Suprapubic skin (tissue), 4 donors: ENCODE measurements at places on chromosomes 4 and X. TPM values are rescaled to one million over a fixed set of nuclear protein-coding genes. Genes with fewer than 3 reads are reported as not detected.
A peak's percentile ranks its signal among the peaks of the same experiment; 100 is the strongest.

The REPS2 gene
- 10.9 TPM for total RNA-seq

The HGFAC gene
- total RNA-seq, result not detected

The ITM2A gene
- 29.1 TPM for total RNA-seq

The INTU gene
- total RNA-seq, result 11.7 TPM

The NEIL3 gene
- total RNA-seq, result 1.8 TPM

The NLGN3 gene
- total RNA-seq, result 0.64 TPM

GRCh38 chrX:107753187-107753586, 22.4 kb downstream of the TSC22D3 start:
- H3K27me3 ChIP-seq, result no peaks in the 10 kb centered on the region
- no peak overlapping the region for H3K4me3 ChIP-seq
- H3K27ac ChIP-seq, result no peak overlapping the region
- no peak for DNase-seq
- H3K4me1 ChIP-seq, result peaks cover 1% of the 10 kb centered on the region
- no peaks in the 10 kb centered on the region for H3K36me3 ChIP-seq

GRCh38 chr4:176436293-176436973, 116.7 kb downstream of the SPCS3 start:
- H3K36me3 ChIP-seq, result no peaks in the 10 kb centered on the region
- no peaks in the 10 kb centered on the region for H3K27me3 ChIP-seq
- no peak for DNase-seq
- no peak overlapping the region for H3K27ac ChIP-seq
- H3K4me1 ChIP-seq, result no peaks in the 10 kb centered on the region

DNA sequence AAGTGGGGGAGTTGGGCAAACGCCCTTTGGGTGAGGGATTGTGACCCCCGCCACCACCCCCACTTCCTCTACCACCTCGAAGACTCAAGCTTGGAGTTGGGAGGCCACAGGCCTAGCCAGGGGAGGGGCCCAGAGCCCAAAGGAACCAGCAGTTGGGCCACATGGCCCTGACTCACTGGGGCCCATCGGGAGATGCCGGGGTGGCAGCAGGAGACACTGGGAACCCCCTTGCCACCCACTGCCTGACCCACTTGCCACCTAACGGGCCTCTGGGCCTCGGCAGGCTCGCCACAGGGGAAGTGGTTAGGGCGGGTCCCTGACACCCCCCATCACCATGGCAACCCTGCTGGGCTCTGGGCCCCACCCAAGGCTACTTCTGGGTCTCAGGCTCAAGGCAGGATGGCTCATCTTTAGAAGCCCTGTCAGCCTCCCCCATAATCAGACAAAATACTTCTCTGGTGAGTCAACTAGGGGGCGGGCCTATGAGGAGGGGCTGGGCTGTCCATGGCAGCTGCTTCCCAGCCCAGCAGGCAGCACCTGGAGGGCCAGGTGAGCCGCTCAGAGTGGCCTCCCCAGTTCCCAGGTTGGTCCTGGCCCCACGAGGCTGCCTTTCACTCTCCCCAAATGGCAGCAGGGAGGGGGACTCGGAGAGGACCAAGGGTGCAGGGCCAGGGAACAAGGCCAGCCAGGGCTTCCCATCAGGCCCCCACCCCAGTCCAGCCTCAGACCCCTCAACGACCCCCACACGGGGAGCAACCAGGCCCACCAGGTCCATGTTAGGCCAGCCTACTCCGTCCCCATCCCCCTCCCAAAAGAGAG, 5.6 kb downstream of the FLNA start:
- peaks cover 52% of the 10 kb centered on the region for H3K4me1 ChIP-seq
- H3K4me3 ChIP-seq, result peak overlapping the region; percentile 67
- no peaks in the 10 kb centered on the region for H3K27me3 ChIP-seq
- H3K36me3 ChIP-seq, result peaks cover 34% of the 10 kb centered on the region
- peak; percentile 91 for DNase-seq
- H3K27ac ChIP-seq, result peak overlapping the region; percentile 90

GRCh38 chrX:12292996-12293765, 154.9 kb downstream of the FRMPD4 start:
- H3K27ac ChIP-seq, result no peak overlapping the region
- H3K4me3 ChIP-seq, result no peak overlapping the region
- H3K27me3 ChIP-seq, result no peaks in the 10 kb centered on the region
- H3K4me1 ChIP-seq, result no peaks in the 10 kb centered on the region
- no peak for DNase-seq
- H3K36me3 ChIP-seq, result no peaks in the 10 kb centered on the region

DNA sequence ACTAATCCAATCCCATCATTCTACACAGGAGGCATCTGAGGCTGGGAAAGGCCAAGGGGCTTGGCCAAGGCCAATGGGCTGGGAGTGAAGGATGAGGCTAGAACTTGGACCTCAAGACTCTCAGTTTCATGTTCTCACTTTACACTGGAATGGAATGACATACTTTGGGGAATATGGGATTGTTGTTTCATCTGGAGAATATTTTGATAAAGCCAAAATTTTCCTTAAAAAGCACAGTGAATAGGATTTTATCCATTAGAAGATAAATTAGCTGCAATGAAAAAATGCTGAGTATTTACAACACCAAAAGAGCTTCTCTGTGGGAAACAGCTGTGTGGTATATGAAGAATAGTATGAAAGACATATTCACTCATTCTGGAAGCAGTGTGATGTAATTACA, 29.3 kb downstream of the SMIM20 start:
- no peaks in the 10 kb centered on the region for H3K36me3 ChIP-seq
- H3K27ac ChIP-seq, result no peak overlapping the region
- no peak for DNase-seq
- no peak overlapping the region for H3K4me3 ChIP-seq
- no peaks in the 10 kb centered on the region for H3K27me3 ChIP-seq

- no peaks in the 10 kb centered on the region for H3K36me3 ChIP-seq
- DNase-seq, result no peak
- H3K4me1 ChIP-seq, result no peaks in the 10 kb centered on the region
- H3K27ac ChIP-seq, result no peak overlapping the region
- H3K27me3 ChIP-seq, result no peaks in the 10 kb centered on the region
These were observed 229.2 kb downstream of the SLC39A8 start for GRCh38 chr4:102116121-102116520.

GRCh38 chr4:116942315-116942714, 143.1 kb downstream of the TRAM1L1 start:
- no peaks in the 10 kb centered on the region for H3K36me3 ChIP-seq
- no peaks in the 10 kb centered on the region for H3K27me3 ChIP-seq
- no peaks in the 10 kb centered on the region for H3K4me1 ChIP-seq
- no peak overlapping the region for H3K27ac ChIP-seq

GRCh38 chr4:80235451-80235850, 31.0 kb upstream of the FGF5 start:
- H3K27ac ChIP-seq, result no peak overlapping the region
- H3K4me3 ChIP-seq, result no peak overlapping the region
- no peaks in the 10 kb centered on the region for H3K36me3 ChIP-seq
- no peak for DNase-seq

- H3K27ac ChIP-seq, result no peak overlapping the region
- no peak overlapping the region for H3K4me3 ChIP-seq
- H3K27me3 ChIP-seq, result no peaks in the 10 kb centered on the region
- peaks cover 8% of the 10 kb centered on the region for H3K4me1 ChIP-seq
These were observed 49.6 kb upstream of the SPRY1 start for GRCh38 chr4:123346951-123347350.

GRCh38 chr4:40940317-40940741, 190.6 kb downstream of the NSUN7 start:
- H3K36me3 ChIP-seq, result peaks cover 9% of the 10 kb centered on the region
- no peak overlapping the region for H3K4me3 ChIP-seq
- DNase-seq, result no peak
- no peaks in the 10 kb centered on the region for H3K27me3 ChIP-seq
- H3K4me1 ChIP-seq, result no peaks in the 10 kb centered on the region
